NCI-H1105 (cell line): ENCODE measurements at places on chromosomes 4 and X.
A peak's percentile ranks its signal among the peaks of the same experiment; 100 is the strongest.

DNA sequence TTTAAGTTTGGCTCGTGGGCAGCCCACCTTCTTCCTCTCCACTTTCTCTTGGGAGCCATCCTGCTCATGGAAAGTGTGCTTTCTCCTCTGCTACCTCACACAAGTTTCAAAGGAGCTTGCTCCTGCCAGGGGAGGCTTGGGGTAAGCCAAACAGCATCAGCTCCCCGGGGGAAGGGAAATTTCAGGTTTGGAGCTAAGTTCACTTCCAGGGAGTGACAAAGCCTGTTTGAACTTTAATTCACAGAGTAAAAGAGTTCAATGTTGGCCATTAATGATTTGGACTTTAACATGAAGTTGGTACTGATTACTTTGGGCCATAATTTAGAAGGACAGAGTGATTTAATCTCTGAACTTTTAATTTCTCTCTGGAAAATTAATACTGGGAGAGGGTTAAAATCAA lies 4.7 kb upstream of the PGRMC2 start:
- DNase-seq: no peak

DNA sequence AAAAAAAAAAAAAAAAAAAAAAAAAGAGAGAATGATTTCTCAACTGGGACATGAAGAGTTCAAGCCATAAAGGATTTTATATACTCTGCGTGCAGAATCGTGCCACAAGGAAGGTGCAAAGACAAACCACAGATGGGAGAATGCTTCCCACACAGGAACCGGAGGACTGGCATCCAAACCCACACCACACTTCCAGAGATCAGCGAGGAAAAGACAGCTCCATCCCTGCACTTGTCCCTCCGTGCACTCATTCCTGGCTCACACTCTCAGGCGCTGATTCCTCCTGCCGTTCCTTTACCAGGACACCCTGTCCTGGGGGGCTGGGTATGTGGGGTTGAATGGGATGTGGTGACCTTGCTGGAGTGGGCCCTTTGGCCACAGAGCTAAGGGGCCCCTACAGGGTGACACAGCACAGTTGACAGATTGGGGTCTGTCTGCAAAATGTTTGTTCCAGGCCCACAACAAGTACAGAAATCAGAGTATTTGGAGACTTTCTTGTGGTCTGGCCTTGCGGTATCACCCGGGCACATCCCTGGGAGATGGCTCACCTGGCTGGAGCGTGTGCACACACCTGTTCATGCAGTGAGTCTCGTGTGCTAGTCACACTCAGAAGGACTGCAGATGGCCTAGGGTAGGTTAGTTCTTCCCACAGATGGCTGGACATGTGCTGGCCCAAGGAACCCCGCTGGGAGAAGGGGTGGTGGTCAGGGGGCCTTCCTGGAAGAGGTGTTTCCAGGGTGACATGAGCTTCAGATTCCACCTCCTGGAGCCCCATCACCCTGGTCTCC lies 55.4 kb upstream of the GPR78 start:
- no peak for DNase-seq

DNA sequence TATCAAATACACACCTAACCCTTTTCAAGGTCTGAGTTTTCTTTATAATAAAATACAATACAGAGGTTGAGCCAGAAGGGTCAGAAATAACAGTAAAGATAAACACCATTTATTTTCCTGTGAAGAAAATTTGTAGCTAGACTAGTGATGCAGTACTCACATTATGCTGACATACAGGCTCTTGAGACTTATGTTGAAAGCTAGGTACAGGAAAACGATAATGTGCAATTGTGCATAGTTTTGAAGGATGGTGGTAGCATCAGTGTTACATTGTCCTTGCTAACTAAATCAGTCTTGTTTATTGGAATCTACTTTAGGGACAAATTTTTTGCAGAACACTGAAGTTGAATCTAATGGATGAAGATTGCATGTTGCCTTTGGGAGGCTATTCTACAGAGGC lies 1877.2 kb downstream of the PCDH7 start:
- no peak for DNase-seq

GRCh38 chr4:162700815-162701361 lies 465.8 kb downstream of the NAF1 start:
- DNase-seq: no peak

DNA sequence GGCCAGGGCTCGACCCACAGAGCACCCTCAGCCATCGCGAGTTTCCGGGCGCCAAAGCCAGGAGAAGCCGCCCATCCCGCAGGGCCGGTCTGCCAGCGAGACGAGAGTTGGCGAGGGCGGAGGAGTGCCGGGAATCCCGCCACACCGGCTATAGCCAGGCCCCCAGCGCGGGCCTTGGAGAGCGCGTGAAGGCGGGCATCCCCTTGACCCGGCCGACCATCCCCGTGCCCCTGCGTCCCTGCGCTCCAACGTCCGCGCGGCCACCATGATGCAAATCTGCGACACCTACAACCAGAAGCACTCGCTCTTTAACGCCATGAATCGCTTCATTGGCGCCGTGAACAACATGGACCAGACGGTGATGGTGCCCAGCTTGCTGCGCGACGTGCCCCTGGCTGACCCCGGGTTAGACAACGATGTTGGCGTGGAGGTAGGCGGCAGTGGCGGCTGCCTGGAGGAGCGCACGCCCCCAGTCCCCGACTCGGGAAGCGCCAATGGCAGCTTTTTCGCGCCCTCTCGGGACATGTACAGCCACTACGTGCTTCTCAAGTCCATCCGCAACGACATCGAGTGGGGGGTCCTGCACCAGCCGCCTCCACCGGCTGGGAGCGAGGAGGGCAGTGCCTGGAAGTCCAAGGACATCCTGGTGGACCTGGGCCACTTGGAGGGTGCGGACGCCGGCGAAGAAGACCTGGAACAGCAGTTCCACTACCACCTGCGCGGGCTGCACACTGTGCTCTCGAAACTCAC lies 3.6 kb downstream of the MID1IP1 start:
- no peak for DNase-seq

GRCh38 chrX:21821875-21822274 lies 17.5 kb upstream of the MBTPS2 start:
- DNase-seq: no peak

DNA sequence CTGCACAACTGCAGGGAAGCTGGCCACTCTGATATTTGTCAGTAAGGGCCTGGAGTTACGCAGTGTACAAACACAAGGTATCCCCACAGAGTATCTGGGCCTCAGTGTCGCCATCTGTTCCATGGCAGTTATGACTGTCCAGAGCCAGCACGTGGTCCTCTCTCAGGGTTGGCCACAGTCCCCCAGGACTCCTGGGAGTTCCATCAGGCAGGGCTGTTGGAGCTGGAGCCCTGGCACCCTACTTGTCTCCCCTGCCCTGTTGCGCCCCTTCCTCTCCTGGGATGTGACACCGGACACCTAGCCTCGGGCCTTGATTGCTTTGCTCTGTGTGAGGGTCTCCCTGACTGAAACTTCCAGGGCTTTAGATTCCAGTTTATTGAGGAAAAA lies 8.4 kb downstream of the HTRA3 start:
- DNase-seq: no peak

DNA sequence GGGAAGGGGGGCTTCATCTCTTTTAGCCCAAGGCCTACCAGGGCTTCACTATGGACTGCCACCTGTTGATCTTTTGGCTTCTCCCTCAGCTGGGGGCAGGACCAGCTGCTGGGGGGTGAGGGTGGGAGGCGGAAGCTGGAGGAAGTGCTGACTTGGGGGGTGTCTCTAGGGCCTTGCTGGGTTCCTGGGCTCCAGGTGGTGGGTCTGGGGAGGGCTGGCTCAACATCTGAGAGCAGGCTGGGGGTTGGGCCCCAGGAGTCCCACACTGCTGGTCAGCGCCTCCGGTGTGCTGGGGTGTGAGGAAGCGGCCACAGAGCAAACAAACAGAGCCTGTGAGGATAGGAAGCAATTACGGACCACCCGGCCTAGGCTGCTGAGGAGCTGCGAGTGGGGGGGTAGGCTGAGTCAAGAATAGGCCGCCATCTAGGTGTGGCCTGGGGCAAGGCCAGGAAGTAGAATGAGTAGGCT lies 85.7 kb downstream of the EFNB1 start:
- no peak for DNase-seq

GRCh38 chr4:146381263-146381872 lies 140.4 kb downstream of the SLC10A7 start:
- no peak for DNase-seq

GRCh38 chrX:10482261-10482660 lies 138.1 kb downstream of the MID1 start:
- no peak for DNase-seq

DNA sequence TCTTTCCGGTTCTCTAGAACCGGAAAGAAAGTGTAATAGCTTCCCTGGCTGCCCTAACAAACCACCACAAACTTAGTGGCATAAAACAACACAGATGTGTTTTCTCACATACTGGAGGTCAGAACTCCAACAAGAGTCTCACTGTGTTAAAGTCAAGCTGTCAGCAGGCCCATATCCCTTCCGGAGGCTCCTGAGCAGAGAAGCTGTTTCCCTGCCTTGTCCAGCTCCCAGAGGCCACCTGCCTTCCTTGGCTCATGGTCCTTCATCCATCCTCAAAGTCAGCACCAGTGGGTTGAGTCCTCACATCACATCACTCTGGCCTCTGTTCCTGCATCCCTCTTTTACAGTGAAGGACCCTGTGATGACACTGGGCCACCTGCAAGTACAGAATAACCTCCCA lies 49.8 kb upstream of the HMX1 start:
- no peak for DNase-seq

DNA sequence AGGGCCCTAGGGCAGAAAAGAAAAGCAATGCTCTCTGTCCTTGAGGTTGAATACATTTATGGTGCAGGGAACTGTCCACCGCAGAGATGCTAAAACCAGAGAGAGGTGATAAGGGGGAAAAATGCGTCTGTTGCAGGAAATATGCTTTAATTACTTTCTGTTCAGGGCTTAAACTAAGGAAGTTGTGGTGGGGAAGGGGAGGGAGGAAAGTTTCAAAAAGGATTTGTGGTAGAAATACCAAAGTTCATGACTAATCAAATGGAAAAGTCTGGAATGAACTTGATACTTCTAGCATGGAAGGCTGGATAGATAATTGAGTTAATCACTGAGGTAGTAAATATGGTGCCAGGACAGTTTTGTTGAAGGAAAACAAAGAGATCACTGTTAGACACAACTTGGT lies 99.0 kb downstream of the ASB9 start:
- no peak for DNase-seq

GRCh38 chr4:173910891-173911290 lies 372.6 kb downstream of the FBXO8 start:
- no peak for DNase-seq

DNA sequence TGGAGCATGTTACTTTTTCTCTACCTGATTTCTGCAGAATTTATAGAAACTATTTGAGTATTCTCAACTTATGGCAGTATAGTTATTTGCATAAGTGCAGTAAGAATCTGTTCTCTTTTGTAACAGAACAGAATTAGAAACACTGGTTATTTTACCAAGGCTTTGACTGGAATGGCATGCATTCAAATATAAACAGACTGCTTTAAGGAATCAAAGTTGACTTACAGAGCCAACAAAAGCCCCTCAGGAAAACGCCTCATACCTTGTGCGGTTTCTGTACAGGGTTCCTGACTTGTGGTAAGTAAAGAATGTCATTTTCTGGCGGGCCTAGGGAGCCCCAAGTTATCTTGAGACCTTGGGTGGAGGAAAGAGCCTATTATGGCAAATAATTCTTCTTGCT lies 97.1 kb downstream of the GPR143 start:
- DNase-seq: no peak

DNA sequence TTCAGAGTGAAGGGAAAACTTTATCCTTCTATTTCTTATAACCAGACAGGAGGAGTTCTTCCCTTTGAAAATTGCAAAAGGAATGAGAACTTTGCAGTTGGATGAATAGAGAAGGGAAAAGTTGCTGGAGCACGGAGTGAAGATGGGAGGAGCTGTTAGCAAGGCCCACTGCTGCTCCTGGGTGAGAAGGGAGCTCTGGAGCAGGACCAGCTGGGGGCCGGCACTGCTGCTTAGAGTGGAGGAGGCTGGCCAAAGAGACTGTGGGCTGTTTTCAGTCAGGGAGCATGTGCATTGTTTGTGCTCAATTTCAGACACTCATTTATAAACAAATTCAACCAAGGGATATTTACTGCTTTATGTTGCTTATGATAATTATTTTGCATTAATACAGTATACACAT lies 164.2 kb downstream of the STIM2 start:
- DNase-seq: no peak

- no peak for DNase-seq
These were observed 173.9 kb downstream of the WDFY3 start for GRCh38 chr4:84792366-84793301.

GRCh38 chrX:103539695-103540094 lies 20.4 kb upstream of the RAB40A start:
- DNase-seq: no peak

DNA sequence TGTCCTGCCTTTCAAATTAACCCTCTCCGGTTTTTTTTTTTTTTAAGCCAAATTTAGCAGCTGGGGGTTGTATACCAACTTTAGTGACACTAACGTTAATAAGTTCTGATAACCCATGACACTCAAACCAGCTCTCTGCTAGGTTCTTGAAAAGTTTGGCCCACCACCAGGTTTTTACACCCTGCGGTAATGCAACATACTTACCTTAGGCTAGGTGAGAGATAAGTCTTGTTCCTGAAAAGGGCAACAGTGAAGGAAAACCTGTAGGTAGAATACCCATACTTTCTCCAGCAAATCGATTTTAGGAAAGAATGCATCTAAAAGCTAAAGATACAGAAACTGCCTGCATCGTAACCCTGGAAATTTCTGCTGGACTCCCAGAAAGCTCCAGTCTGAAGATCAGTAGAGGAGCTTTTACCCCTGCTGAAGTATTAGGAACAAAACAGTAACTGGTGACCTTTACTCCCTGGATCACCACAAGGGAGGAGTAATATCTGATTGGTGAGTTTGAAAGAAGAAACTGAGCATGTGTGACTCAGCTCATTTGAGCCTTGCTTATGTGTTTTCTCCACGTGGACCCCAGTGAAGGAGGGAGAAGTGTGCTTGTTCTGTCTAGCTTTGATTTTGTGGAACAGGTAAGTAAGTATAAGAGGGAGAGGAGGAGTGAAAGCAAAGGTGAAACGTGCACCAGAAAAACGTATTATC lies 34.4 kb upstream of the COX18 start:
- no peak for DNase-seq

DNA sequence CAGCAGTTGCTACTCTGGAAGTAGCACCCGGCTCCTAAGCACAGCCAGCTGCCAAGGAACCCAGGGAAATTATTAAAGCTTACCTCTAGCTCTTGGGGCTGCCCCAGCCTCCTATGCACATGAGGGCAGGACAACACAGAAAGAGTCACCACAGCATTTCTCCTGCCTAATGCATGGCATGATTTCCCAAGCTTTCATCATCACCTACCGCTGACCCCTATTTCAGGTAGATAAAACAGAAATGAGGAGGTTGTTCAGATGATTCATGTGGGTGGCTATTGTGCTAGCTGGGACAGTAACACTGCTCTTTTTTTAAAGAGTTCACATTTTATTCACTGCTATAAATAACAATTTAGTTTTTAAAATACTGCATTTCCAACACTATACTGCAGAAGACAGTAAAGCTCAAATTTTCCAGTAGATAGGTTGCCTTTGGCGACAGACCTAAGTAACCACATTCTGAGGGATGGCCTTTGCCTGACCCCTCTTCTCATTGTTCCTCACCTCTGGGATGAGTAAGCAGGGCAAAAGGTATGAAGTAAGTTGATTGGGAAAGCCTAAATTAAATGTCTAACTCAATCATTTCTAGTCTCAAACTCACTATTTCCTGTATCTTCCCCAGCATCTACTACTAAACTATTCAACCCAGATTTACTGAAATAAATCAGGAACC lies 16.7 kb downstream of the CASK start:
- DNase-seq: no peak

GRCh38 chr4:41455206-41455605 lies 82.8 kb upstream of the LIMCH1 start:
- peak; percentile 12 for DNase-seq

GRCh38 chr4:10623241-10623640 lies 61.3 kb downstream of the CLNK start:
- DNase-seq: no peak
